ENCODE measurements at places on chromosomes 12 and 14.

DNA sequence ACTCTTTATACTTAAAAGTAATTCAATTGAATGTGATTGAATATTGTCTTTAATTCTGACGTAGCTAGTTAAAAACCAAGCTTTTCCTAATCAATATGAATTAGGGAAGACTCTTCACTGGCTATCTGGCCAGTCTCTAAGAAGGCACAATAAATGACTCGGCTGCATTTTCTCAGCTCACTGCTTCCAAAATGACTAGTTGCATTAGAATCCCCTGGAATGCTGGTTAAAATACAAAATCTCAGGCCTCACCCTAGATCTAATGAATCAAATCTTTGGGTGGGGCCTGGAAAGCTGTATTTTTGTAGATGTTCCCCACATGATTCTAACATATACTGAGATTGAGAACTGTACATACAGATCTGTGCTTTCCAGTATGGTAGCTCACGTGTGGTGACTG lies 242.1 kb downstream of the CHST11 start:
- no peak for DNase-seq

- no peak for DNase-seq
These were observed 498.3 kb downstream of the KCNH5 start for GRCh38 chr14:62546862-62547474.

GRCh38 chr12:111178181-111179081 lies 190.5 kb downstream of the PHETA1 start:
- DNase-seq = no peak

DNA sequence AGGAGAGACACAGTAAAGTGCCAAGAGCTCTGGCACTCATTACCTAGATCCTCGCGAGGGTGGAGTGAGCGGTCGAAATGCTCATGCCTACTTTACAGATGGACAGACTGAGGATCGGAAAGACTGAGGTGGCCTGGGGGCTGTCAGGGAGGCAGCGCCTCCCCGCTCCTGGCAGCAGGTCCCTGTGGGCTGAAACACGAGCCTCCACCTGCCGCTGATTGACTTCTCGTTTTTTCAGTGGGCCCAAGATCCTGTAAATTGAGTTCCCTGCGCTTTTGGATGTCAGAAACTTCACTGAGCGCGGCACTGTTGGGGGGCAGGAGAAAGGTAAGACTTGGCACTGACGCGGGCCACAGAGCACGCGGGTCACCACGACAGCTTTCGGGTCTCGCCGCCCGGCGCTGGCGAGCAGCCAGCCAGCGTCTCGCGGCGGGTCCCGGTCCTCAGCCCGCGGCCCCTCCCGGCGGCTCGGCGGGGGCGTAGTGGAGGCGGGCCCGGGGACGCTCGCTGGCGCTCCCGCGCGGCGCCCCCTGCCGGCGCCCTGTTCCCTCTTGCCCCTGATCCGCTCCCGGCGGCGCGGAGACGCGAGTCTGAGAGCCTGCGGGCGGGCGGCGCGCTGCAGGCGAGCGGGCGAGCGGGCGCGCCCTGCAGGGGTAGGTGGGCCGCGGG lies 552 bp upstream of the SCN8A start:
- peak; percentile 45 for DNase-seq

GRCh38 chr12:123757561-123757960 lies 4.5 kb upstream of the DNAH10 start:
- no peak for DNase-seq

GRCh38 chr14:57578801-57579200 lies 85.1 kb upstream of the CCDC198 start:
- no peak for DNase-seq

DNA sequence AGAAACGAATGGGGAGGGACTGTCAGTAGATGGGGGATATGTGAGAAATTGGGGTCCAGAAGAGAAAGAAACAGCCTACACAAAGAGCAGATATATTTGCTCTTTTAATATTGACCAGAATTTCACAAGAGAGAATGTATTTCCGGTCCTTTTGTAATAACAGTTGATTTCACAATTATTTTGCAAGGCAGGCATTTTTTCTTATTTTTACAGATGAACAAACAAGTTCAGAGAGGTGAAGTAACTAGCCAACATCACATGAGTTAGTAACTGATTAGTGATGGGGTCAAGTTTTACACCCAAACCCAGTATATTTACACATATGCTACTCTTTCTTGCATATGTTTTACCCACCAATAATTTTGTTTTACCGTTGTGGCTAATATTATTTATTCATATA lies 188.2 kb downstream of the NAV3 start:
- no peak for DNase-seq

- DNase-seq = no peak
These were observed 323.3 kb upstream of the RTL1 start for GRCh38 chr14:101226603-101227425.

- DNase-seq = no peak
These were observed 11.9 kb downstream of the KLRG1 start for GRCh38 chr12:9001233-9001632.

DNA sequence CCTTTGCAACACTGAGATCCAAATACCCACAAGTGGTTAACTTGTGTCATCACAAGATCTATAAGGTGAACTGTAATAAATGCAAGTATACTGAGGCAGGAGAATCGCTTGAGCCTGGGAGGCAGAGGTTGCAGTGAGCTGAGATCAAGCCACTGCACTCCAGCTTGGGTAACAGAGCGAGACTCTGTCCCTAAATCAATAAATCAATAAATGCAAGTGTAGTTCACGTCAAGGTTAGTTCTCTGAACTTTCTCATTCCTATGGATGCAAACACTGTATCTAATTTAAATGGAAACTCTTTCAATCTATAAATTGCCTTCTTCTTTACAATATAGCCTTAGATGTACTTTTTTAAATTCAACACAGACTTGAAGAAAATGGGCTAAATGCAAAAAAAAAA lies 3.2 kb downstream of the MAGOHB start:
- no peak for DNase-seq

DNA sequence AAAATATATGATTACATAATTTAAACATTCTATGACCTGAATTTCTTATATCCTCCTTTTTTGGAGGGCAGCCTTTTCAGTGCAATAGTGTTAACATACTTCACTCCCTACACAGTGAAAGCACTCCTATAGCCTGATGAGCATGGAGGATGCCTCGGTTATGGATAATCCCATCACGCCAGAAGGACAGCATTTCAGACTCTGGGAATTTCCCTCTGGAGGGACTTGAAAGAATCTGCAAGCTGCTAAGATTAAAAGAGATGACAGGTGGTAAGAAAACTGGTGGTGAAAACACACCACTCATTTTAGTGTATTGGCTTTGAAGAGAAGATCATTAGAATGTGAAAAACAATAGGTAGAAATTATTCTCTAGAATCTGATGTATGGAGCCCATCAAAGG lies 99.3 kb upstream of the LMNTD1 start:
- no peak for DNase-seq

GRCh38 chr12:38490941-38491340 lies 174.4 kb downstream of the ALG10B start:
- DNase-seq = no peak

All from DMS 273 treated with DMSO at 0.1 percent for 48 hours (cell line).